ENCODE measurements at places on chromosomes 3 and 15. TPM values are rescaled to one million over a fixed set of nuclear protein-coding genes. Genes with fewer than 3 reads are reported as not detected.
A peak's percentile ranks its signal among the peaks of the same experiment; 100 is the strongest.

GRCh38 chr3:50519471-50520089 is 16.1 kb upstream of the CACNA2D2 start:
- peak; percentile 38 for DNase-seq

- DNase-seq: no peak
Measured at GRCh38 chr15:76682833-76683232, 222.3 kb downstream of the SCAPER start.

DNA sequence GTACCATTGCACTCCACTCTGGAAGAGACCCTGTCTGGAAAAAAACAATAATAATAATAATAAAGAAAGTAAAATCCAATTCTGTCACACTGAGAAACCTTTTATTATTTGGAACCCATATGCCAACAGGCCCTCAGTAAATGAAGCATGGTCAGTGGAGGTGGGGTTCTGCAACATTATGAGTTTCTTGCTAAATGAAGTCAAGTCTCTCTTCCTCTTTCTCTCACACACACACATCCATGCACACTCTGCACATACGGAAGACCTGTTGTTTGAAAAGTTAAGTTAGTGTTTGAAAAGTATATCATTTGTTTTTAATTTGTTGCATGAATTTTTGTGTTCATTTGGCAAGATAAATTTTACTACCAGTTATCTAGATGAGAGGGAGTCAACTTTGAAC is 27.8 kb downstream of the GAP43 start:
- DNase-seq: no peak

DNA sequence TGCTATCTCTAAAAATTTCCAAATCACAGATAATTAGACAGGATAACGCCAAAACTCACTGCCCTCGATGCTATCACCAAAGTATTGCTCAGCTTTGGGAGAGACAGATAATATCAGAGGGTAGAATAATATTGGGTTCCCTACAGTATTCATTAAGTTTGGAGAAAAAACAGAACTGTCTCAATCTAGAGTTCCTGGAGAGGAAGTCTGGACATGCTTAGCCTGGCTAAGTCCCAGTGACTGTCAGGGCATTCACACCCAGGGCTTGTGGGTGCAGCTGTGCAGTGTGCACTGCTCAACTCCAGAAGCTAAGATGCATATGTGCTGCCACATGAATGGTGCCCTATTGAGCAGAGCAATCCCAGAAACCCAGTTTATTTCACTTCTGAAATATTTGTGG is 459.6 kb upstream of the DPH6 start:
- peak; percentile 21 for DNase-seq

DNA sequence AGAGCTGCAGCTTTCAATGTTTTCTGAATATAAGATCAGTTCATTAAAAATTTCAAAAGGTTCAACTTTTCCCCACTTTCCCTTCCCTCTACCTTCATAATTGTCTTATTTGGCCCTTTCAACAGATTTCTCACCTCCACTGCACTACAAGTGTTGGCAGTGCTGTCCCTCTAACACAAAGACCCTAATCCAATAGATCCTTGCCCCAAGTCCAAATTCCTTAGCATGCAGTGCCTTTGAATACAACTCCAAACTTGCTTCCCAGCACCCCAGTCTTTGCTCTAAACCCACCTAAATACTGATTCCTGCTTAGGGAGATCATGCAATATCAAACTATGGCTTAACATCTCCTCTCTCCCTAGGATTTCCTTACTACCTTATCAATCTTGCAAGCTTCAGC is 43.9 kb downstream of the TJP1 start:
- no peak for DNase-seq

DNA sequence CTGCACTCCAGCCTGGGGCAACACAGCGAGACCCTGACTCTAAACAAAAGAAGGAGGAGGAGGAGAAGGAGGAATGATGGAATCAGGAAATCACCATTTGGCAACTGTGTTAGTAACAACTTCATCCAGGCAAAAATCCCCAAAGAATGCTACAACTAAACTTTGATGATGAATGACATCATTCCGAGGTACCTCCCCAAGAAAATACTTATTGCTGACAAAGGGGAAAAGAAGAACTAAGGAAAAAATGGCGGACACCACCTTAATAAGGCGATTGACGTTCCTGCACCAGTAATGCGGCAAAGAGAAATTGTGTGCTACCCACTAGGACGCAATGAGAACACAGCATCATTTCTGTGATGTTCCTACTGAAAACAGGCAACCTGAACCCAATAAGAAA is 78.2 kb upstream of the SLC6A11 start:
- no peak for DNase-seq

- DNase-seq: no peak
Measured at GRCh38 chr3:128277378-128278069, 124.2 kb downstream of the EEFSEC start.

DNA sequence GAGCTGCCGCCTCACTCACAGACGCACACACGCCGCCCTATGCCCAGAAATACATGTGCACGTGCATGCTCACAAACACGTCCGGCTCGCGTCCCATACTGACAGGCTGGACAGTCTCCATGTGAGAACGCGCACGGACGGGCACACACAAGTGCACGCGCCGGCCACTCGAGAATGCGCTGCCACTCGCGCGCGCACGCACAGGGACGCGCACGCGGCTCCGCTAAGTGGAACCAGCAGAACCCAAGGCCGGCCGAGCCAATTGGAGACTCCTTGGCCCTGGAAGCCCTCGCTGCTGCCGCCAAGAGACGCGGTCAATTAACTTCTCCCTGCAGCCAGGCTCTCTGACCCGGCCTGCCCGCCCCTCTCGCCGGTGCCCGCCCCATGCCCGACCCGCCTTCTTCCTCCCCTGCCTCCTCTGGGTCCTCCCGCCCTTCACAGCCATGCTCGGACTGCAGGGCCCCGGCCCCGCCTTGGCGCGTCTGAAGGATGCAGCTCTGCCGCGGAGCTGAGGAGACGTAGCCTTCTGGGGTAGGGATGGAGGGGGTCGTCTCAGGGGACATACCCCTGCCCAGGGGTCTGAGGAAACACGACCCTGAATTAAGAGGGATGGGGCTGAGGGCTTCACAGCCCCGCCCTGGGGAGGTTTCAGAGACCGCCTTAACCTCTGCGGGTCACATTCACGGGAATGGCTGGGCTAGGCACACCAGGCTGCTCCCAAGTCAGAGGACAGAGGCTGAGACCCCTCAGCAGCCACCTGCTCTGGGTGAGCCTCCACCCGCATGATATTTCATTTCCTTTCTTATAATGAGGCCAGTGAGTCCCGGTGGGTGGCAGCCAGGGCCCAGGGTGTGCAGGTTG is 15.0 kb downstream of the PTH1R start:
- peak; percentile 53 for DNase-seq

- DNase-seq: no peak
Measured at GRCh38 chr3:128572644-128573105, 77.9 kb downstream of the RPN1 start.

- no peak for DNase-seq
Measured at GRCh38 chr3:164879201-164879600, 199.1 kb downstream of the SI start.

DNA sequence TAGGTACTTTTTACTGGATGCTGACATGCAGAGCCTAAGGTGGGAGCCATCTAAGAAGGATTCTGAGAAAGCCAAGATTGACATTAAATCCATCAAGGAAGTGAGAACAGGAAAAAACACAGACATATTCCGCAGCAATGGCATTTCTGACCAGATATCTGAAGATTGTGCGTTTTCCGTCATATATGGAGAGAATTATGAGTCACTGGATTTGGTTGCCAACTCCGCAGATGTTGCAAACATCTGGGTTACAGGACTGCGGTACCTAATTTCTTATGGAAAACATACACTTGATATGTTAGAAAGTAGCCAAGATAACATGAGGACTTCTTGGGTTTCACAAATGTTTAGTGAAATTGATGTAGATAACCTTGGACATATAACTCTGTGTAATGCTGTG is 125.1 kb downstream of the PLCL2 start:
- no peak for DNase-seq

DNA sequence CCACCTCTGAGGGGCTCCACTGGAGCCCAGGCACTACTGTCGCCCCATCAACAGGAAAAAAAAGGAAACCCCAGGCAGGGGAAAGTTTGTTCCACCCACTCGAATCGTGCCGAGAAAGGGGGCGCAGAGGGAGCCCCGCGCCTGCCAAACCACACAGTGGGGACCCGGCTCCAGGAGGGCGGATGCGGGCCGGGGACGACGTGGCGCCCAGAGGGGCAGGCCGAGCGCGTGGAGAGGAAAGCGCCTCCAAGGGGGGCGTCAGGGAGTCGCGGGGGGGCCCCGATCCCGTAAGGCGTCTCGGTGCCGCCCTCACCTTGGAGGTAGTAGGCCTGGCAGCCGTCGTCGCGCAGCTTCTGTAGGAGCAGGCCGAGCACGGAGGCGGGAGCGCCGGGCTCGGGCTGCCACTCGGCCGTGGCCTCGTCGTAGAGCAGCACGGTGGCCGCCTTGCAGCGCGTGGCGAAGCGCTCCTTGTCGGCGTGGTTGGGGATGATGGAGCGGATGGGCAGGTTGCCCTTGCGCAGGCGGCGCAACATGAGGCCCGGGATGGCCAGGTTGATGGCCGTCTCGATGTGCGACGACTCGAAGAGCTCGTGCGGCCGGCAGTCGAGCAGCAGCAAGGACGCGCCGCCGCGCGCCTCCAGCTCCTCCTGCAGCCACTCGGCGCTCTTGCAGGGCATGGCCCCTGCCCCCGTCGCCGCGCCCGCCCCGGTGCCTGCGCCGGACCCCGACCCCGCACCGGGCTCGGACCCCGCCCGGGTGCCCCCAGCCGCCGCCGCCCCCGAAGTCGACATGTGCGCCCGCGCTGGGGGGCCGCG is 627 bp downstream of the DUSP7 start:
- no peak for DNase-seq

GRCh38 chr3:46947981-46948791 is 28.4 kb downstream of the CCDC12 start:
- DNase-seq: peak; percentile 61

Gene CCK
- polyA plus RNA-seq: 0.99 TPM

Gene ANKRD63
- not detected for polyA plus RNA-seq

Gene PRSS50
- polyA plus RNA-seq: not detected

All from mammary epithelial cell (primary cell).